ENCODE measurements at places on chromosomes 3 and 15.

- no peaks in the 10 kb centered on the region for H3K36me3 ChIP-seq
- no peak overlapping the region for H3K27ac ChIP-seq
- no peak overlapping the region for H3K4me3 ChIP-seq
- DNase-seq, result no peak
- no peaks in the 10 kb centered on the region for H3K27me3 ChIP-seq
Measured at GRCh38 chr15:55254916-55255679, 34.5 kb downstream of the RAB27A start.

- H3K4me1 ChIP-seq, result no peaks in the 10 kb centered on the region
- H3K36me3 ChIP-seq, result peaks cover 69% of the 10 kb centered on the region
- no peak overlapping the region for H3K27ac ChIP-seq
- DNase-seq, result no peak
Measured at GRCh38 chr3:156702367-156702766, 28.0 kb downstream of the TIPARP start.

DNA sequence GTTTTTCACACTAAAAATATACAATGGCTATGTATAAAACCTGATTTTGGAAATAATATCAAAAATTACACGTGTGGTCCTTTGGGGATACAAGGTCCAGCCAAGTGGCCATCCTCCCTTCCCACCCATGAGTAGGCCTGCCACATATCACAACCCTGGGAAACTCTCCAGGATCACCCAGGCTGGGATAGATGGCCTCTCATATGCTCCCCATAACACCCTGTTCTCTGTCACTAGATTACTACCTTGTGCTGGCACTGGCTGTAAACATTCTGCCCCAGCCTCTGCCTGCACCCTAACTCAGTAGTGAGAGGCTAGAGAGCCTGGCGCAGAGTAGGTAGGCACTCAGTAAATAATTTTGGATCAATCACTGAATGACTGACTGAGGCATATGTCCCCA lies 52.1 kb downstream of the CLDN18 start:
- H3K4me1 ChIP-seq, result peaks cover 1% of the 10 kb centered on the region
- peaks cover 54% of the 10 kb centered on the region for H3K36me3 ChIP-seq

DNA sequence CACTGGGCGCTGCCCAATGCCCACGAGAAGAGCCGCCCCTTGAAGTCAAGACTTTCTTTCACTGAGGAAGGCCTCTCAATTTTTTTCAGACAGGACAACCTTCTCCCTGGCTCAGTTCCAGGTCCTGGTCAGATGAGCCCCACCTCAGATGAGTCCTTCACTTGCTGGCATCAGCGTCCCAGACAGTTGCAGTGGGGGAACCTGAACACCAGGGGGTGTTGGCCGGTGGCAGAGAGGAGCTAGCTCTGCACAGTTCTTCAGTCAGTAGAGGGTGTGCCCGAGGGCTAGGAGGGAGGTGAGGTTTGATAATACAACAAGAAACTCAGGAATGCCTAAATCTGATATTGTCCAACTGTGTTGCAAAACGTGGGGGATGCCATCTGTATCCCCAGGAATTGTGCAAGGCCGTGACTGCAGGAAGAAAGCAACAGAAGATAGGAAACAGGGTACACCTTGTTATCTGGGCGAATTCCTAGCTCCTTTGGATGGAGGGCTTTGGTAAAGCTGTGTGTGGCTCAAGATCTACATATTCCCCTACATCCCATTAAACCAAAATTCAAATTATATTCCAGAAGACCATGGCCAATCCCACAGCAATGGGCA lies 34.3 kb downstream of the CCR3 start:
- DNase-seq, result peak; percentile 5
- no peak overlapping the region for H3K27ac ChIP-seq
- H3K27me3 ChIP-seq, result no peaks in the 10 kb centered on the region
- H3K4me3 ChIP-seq, result no peak overlapping the region
- H3K4me1 ChIP-seq, result no peaks in the 10 kb centered on the region

GRCh38 chr15:43361313-43361903 lies 9.4 kb downstream of the ZSCAN29 start:
- H3K36me3 ChIP-seq, result peaks cover 35% of the 10 kb centered on the region
- DNase-seq, result no peak
- H3K27ac ChIP-seq, result no peak overlapping the region

GRCh38 chr15:94893091-94893490 lies 661.7 kb downstream of the MCTP2 start:
- H3K27me3 ChIP-seq, result no peaks in the 10 kb centered on the region
- no peak for DNase-seq
- no peaks in the 10 kb centered on the region for H3K36me3 ChIP-seq

DNA sequence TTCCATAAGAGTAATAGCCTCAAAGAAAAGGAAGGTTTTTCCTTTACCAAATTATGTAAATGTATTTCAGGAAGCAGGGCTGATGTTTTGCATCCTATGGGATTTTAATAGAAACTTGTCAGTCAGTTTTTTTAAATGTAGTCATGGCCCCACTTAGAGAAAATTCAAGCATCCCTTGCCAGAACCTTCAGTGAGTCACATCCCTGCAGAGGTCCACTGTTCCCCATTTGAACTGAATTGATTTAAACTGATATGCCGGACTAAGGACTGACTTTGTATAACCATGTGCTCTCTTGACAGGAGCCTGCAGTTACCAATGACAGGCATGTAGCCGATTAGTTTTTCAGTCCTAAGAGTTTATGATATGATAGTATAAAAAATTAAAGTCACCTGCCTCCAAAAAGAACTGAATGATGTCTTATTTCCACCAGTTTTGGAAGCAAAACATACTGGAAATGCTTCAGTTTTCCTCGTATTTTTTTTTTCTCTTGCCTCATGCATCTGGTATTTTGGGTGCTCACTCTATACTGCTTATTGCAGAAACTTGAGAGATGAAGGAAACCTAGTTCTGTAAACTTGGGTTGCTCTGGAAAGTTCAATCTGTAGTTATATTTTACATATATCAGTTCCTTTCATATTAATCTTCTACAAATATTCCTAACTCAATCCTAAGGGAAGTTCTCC lies 30.7 kb downstream of the LRTM1 start:
- H3K4me3 ChIP-seq, result no peak overlapping the region
- H3K27me3 ChIP-seq, result no peaks in the 10 kb centered on the region
- no peaks in the 10 kb centered on the region for H3K36me3 ChIP-seq
- peak; percentile 46 for DNase-seq
- peaks cover 6% of the 10 kb centered on the region for H3K4me1 ChIP-seq

GRCh38 chr3:9211155-9211950 lies 38.1 kb downstream of the SRGAP3 start:
- no peak overlapping the region for H3K27ac ChIP-seq
- no peak overlapping the region for H3K4me3 ChIP-seq
- DNase-seq, result peak; percentile 21
- no peaks in the 10 kb centered on the region for H3K27me3 ChIP-seq
- H3K36me3 ChIP-seq, result no peaks in the 10 kb centered on the region
- H3K4me1 ChIP-seq, result peaks cover 4% of the 10 kb centered on the region

- no peaks in the 10 kb centered on the region for H3K4me1 ChIP-seq
- H3K27ac ChIP-seq, result no peak overlapping the region
- peaks cover 10% of the 10 kb centered on the region for H3K27me3 ChIP-seq
Measured at GRCh38 chr15:59416816-59417215, 21.2 kb upstream of the FAM81A start.

DNA sequence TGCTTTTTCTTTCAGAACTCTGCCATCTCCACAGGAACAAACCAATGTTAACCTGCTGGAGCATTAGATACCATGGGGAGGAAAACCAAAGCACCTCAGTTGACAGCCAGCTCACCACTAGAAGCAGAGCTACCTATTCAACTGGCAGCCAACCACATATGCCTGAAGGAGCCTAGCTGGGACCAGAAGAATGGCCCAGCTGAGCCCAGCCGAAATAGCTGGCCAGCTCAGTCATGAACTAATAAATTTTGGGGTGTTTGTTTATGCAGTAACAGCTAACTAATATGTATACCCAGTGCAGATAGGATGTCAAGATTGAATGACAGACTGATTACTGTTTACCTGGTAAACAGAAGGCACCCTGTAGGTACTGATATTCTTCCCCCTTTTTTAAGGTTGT lies 1117.5 kb downstream of the TBL1XR1 start:
- DNase-seq, result no peak
- no peaks in the 10 kb centered on the region for H3K36me3 ChIP-seq
- H3K27ac ChIP-seq, result no peak overlapping the region
- no peak overlapping the region for H3K4me3 ChIP-seq
- H3K27me3 ChIP-seq, result no peaks in the 10 kb centered on the region
- H3K4me1 ChIP-seq, result no peaks in the 10 kb centered on the region

DNA sequence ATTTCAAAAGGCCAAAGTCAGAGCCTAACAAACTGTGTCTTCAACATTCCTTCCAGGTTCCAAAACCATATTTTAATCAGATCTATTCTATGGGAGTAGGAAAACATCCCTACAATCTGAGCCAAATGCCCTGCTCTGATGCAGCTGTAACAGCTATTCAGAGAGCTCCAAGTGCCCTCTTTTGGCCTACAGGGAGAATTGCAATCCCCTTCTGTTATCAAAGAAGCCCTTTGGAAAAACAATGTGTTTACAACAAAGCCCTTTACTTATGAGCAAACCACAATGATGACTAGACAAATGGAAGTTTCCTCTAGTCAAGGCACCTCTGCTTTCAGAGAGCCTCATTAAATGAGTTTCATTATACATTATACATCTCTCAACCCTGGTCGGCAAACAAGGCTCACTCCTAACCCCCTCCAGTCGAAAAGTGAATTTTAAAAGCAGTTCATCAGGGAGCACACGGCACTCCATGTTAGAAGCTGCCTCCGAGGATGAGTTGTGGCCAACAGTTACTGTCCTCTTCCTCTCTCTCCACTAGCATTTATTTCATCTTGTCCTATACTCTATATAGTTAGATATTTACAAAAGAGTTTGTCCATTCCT lies 42.6 kb upstream of the TMCO5A start:
- no peaks in the 10 kb centered on the region for H3K27me3 ChIP-seq
- no peak overlapping the region for H3K4me3 ChIP-seq
- no peak overlapping the region for H3K27ac ChIP-seq
- DNase-seq, result peak; percentile 64
- no peaks in the 10 kb centered on the region for H3K36me3 ChIP-seq

DNA sequence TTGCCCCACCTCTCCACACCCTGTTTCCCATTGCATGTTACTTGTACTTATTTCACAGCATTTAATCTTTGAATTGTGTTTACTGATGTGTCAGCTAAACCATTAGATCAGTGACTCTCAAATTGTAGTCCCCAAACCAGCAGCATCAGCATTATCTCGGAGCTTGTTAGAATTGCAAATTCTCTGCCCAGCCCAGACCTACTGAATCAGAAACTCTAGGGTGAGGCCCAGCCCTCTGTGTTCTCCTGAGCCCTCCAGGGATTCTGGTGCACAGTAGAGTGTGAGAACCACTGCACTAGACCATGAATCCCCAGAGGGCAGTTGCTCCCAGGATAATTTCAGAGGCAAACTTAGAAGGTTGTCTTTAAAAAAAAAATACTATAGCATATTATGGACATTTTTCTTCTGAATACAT lies 13.0 kb downstream of the PLD1 start:
- peaks cover 6% of the 10 kb centered on the region for H3K4me1 ChIP-seq
- H3K4me3 ChIP-seq, result no peak overlapping the region
- DNase-seq, result no peak
- H3K27ac ChIP-seq, result no peak overlapping the region
- no peaks in the 10 kb centered on the region for H3K27me3 ChIP-seq
- H3K36me3 ChIP-seq, result no peaks in the 10 kb centered on the region

DNA sequence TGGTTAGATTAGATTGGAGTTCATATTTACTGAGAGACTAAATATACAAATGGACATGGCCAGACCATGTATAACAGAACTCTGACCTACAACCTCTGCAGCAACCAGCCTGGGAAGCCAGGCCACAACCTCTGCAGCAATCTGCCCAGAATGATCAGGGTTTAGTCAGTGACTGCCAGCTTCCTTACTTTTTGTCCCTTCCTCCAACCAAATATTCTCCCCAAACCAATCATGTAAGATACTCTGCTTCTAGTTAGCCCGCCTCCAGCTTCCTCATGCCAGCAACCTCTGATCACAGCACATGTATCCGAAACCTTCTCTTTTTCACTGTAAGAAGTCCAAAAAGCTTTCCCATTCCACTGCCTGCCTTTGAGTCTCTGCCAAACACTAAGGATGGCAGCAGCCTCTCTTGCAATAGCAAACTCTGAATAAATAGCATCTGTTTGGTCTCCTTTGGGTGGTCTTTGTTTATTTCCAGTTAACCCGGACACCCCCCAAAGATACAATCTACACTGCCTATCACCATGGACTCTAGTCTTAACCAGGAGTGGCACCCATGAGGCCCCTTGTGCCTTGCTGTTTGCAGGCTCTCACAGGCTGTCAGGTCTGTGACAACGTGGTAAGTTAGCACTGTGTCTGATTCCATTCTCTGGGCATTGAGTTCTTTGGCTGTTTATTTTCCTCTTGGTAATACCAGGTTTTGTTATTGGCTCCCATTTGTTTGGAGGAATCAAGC lies 102.2 kb downstream of the ERC2 start:
- no peak overlapping the region for H3K27ac ChIP-seq
- no peak for DNase-seq
- H3K27me3 ChIP-seq, result no peaks in the 10 kb centered on the region
- H3K36me3 ChIP-seq, result no peaks in the 10 kb centered on the region
- H3K4me3 ChIP-seq, result no peak overlapping the region

GRCh38 chr3:104896624-104897023 lies 470.1 kb upstream of the ALCAM start:
- no peak overlapping the region for H3K27ac ChIP-seq
- H3K36me3 ChIP-seq, result no peaks in the 10 kb centered on the region
- DNase-seq, result no peak
- no peaks in the 10 kb centered on the region for H3K27me3 ChIP-seq

- H3K4me3 ChIP-seq, result no peak overlapping the region
- H3K36me3 ChIP-seq, result no peaks in the 10 kb centered on the region
- no peaks in the 10 kb centered on the region for H3K4me1 ChIP-seq
- no peak overlapping the region for H3K27ac ChIP-seq
- H3K27me3 ChIP-seq, result no peaks in the 10 kb centered on the region
Measured at GRCh38 chr3:17967953-17968607, 225.6 kb upstream of the TBC1D5 start.

- H3K27ac ChIP-seq, result no peak overlapping the region
- H3K27me3 ChIP-seq, result peaks cover 17% of the 10 kb centered on the region
Measured at GRCh38 chr15:45573961-45574629, 13.1 kb upstream of the BLOC1S6 start.

GRCh38 chr3:46812237-46812791 lies 50.9 kb downstream of the MYL3 start:
- peaks cover 9% of the 10 kb centered on the region for H3K4me1 ChIP-seq
- H3K27ac ChIP-seq, result no peak overlapping the region
- H3K36me3 ChIP-seq, result no peaks in the 10 kb centered on the region
- H3K27me3 ChIP-seq, result peaks cover 36% of the 10 kb centered on the region
- peak overlapping the region; percentile 10 for H3K4me3 ChIP-seq

DNA sequence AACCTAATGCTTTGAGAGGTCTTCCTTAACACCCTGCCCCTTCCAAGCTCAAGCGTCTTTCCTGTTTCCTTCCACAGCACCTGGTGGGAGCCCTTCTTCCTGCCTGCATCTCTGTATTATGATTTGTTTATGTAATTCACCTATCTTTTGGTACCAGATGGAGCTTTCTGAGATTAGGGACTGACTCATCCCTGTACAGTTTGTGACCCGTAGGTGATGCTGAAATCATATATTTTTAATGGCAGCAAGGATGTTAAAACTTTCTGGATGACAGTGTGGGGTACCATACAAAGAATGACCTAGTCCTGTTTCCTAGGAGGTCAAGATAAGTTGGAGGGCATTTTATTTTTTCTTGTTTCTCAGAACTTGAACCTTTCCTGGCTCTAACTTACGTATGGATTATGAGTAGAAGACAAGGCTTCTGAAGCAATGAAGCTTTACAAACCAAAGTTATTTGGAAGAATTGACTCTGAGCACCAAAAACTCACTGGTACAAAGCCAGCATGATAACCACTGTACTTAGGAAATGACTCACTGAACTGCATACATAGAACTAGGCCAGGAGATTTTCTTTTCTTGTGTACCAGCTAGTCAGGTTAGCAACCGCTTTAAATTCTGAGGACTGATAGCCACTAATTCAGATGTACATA lies 46.6 kb downstream of the HHLA2 start:
- H3K4me3 ChIP-seq, result no peak overlapping the region
- DNase-seq, result no peak
- H3K4me1 ChIP-seq, result peaks cover 3% of the 10 kb centered on the region
- no peak overlapping the region for H3K27ac ChIP-seq

All from mesenchymal stem cell (in vitro differentiated cells and primary cell).